Naive thymus-derived CD4-positive, alpha-beta T cell (primary cell): ENCODE measurements at places on chromosomes 11 and 22.

DNA sequence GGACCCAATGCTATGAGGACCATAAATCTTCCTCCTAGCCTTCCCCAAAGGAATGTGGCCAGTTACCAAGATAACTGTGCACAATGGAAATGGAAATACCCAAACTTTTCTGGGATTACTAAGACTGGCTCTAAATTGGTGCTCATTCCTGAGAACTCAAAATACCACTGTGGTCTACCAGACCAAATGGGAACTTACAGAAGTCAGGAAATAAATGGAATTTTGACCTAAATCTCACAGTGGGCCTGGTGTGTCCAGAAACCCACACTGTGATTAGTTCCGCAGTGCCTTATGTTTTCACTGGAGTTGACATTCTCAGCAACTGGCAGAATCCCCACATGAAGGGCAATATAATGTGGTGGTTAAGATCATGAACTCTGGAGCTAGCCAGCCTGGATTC lies 99.4 kb upstream of the ZC3H12C start:
- no peak overlapping the region for H3K4me3 ChIP-seq
- H3K27ac ChIP-seq = no peak overlapping the region
- H3K4me1 ChIP-seq = no peaks in the 10 kb centered on the region
- no peak for DNase-seq

DNA sequence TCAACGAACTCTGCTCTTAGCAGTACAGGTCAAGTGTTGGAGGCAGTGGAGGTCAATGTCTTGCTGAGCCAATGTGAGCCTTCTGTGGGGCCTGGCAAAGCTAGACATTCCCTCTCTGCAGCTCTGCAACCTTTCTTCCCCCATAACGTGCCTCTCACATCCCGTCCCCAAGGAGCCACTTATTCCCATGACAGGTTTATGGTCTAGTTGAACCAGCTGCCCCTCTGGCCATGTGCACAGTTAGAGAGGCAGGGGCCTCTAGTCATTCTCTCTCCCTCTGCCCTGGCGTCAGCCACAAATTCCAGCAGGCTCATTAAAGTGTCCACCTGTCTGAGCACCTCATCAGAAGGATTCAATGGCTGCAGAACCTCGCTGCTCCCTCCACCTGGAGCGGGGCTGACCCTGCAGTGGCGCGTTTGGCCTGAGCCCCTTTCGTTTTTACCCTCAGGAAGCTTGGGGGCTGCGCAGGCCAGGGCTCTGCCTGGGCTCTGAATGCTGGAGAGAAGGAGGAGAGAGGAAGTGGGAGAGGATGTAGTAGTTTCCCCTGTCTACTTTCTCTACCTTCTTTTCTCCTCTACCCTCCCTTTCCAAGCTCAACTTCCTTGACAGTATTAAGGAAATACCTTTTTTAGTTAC lies 302.1 kb upstream of the B3GAT1 start:
- H3K27me3 ChIP-seq = no peaks in the 10 kb centered on the region
- no peak overlapping the region for H3K4me3 ChIP-seq
- H3K4me1 ChIP-seq = no peaks in the 10 kb centered on the region

DNA sequence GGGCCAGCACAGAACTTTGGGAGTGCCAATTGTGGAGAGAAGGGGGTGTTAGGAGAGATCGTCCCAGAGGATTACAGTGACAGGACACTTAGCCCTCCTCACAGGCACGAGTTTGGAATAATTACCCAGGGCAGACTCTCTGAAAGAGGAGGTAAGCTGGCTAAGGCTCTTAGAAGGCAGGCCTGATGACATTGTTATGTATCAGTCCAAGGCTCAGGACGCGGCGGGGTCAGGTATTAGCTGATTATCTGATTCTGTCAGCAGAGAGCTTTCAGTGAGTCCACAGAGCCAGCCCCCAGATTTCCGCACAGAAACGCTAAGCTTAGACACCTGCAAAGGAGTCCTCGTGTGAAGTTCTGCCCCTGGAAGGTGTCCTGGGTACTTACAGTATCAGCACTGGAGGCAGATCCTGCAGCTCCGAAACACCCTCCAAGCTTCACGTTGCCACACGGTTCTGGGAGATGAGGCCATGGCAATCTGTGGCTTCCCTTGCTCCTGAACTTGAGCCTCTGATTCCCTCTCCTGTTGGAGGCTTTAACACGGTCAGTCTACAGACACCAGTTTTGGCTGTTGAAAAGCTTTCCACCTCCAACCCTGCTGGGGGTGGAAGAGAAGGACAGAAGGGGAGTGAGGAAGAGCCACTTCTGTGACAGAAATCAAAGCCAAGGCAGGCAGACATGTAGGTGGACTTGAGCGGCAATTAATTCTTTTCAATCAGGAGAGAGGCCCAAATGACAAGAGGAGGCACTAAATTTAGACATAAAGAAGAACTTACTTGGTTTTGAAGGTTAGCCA lies 123.6 kb upstream of the CADM1 start:
- no peaks in the 10 kb centered on the region for H3K4me1 ChIP-seq
- H3K4me3 ChIP-seq = no peak overlapping the region
- no peak for DNase-seq
- no peak overlapping the region for H3K27ac ChIP-seq
- H3K36me3 ChIP-seq = no peaks in the 10 kb centered on the region

GRCh38 chr11:94494126-94494680 lies 419 bp downstream of the ANKRD49 start:
- H3K27ac ChIP-seq = peak overlapping the region; percentile 93

- no peaks in the 10 kb centered on the region for H3K4me1 ChIP-seq
- H3K36me3 ChIP-seq = no peaks in the 10 kb centered on the region
- no peaks in the 10 kb centered on the region for H3K27me3 ChIP-seq
- no peak within 1 kb of the TSS for H3K27ac ChIP-seq
- H3K4me3 ChIP-seq = no peak within 1 kb of the TSS
Measured at GRCh38 chr11:57597461-57597915, at the start of gene SERPING1. TSS of gene SERPING1 (plus strand) at chr11:57597685. CDS start at chr11:57598271, 586 bp downstream.

GRCh38 chr11:11036848-11037732 lies 179.2 kb upstream of the ZBED5 start:
- no peaks in the 10 kb centered on the region for H3K36me3 ChIP-seq
- peak; percentile 56 for DNase-seq
- H3K27me3 ChIP-seq = no peaks in the 10 kb centered on the region
- H3K4me3 ChIP-seq = no peak overlapping the region
- no peaks in the 10 kb centered on the region for H3K4me1 ChIP-seq
